ENCODE measurements at places on chromosomes 13 and 19. TPM values are rescaled to one million over a fixed set of nuclear protein-coding genes. Genes with fewer than 3 reads are reported as not detected.

- no peak for DNase-seq
Observed at GRCh38 chr19:47106821-47107201, 6.8 kb downstream of the ZC3H4 start.

GRCh38 chr19:1624458-1624857 lies 19.2 kb upstream of the UQCR11 start:
- no peak for DNase-seq

DNA sequence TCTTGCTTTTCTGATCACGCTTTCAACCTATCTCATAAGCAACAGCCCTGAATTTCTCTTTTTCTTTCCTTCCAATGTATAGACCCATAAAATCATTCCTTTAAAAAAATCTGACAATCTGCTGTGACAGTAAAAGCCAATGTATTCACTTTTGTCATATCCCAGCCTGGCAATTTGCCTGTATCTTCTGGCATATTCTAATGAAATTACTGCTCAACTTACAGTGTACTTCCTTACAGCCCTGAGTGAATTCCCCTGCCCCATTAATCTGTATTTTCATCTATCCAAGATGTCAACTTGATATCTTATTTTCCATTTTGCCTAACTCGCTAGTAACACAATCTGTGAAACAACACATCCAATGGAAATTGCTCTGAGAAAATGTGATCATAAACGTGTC lies 18.0 kb upstream of the SERP2 start:
- DNase-seq = no peak

GRCh38 chr19:8567522-8568172 lies 9.6 kb downstream of the MYO1F start:
- DNase-seq = no peak

DNA sequence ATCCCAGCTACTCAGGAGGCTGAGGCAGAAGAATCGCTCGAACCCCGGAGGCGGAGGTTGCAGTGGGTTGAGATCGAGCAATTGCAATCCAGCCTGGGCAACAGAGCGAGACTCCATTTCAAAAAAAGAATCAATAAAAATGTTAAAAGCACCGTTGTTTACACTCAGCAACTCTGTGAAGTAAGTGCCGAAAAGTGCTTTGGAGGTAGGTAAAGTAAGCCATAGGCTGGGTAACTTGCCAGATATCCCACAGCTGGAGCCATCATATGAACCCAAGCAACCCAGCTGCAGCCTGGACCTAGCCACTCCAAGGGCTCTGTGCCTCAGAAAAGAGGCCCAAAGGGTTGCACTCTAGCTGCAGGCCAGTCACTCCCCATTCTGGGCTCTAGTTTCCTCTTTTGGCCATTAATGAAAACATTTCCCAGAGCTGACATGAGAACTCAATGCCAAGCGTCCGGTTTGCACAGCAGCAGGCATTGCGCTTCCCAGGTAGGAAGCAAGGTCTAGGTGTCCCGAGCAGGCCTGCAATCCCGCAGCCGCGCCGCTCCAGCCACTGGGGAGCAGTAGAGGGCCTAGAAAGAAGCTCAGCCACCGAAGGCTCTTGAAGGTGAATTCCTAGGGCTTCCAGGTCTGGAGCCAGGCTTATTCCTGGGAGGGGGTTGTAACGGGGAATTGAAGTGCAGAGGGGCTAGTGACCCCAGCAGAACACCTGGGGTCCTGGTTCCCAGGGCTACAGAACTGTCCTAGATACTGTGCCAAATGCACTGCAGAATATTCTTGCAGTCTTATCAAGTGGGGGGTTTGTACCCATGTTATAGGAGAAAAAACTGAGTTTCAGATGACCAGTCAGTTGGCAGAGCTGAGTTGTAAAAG lies 4.1 kb upstream of the CD79A start:
- DNase-seq = peak; percentile 88

DNA sequence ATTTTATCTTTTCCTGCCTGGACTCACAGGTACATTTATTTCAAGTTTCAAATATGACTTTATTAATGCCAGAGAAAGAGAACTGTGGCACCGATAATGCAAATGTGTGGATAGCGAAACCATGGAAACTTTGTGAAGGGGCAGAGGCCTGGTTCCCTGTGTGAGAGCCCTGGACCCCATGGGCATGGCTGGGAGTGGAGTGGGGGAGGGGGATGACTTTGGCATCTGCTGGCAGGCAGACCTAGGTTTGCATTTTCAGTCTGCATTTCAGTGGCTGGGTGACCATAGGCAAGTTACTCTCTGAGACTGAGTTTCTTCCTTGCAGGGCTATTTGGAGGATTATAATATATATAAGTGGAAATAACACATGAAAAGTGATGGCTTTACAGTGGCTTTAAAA lies 163.8 kb upstream of the TMTC4 start:
- DNase-seq = no peak

DNA sequence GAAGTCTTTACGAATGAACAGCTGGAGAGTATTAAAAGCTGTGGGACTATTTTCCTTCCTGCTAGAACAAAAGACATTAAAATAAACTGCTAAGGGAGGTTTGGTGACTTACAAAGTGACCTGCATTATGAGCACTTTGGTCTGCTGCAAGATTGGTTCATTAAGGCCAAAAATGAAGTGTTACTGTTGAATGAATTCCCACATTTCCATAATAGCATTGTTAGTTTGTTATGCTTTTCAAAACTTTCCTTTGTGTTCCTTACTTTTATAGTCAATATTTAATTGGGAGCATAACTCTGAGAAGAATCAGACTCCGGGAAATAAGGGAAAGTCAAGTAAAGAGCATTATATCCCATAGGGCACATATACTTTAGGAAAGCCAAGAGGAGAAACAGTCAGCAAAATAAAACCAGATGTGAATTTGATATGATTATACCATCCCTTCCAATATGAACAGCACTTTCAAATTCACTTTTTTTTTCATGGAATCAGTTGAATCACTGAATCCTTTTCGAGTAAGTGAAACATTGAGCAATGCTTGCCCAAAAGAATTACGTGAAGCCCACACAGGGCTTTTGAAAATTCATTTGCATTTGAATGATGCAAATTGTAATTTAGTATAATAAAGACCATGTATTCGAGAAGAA lies 112.6 kb downstream of the KCTD12 start:
- DNase-seq = no peak

- DNase-seq = no peak
Observed at GRCh38 chr13:105050686-105051085, 1484.8 kb downstream of the EFNB2 start.

CYP4F8 gene
- not detected for total RNA-seq

DNA sequence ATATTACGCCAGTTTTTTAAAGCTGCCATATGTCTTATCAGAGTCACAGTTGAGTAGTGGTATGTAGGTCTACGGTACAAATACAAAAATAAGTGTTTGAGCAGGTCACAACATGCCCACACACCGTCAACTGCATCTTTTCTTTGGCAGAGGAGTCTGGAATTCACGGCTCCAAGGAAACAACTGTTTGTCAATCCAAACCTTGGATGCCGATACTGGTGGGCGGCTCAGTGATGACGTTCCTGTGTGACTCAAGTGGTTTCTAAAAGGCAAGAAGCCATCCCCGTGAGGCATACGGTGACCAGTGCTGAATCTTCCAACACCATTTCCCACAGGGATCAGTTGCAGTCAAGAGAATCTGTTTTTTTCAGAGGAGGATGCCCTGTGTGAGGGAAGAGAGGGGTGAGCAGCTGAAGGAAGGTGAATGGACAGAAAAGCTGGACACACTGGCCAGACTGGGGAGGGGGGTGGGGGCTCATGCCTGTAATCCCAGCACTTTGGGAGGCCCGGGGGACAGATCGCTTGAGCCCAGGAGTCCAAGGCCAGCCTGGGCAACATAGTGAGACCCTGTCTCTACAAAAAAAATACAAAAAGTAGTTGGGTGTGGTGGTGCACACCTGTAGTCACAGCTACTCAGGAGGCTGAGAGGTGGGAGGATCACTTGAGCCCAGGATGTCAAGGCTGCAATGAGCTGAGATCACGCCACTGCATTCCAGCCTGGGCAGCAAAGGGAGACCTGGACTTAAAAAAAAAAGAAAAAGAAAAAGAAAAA lies 22.8 kb upstream of the CEBPG start:
- peak; percentile 87 for DNase-seq

PPAN gene
- 27.8 TPM for total RNA-seq

DNA sequence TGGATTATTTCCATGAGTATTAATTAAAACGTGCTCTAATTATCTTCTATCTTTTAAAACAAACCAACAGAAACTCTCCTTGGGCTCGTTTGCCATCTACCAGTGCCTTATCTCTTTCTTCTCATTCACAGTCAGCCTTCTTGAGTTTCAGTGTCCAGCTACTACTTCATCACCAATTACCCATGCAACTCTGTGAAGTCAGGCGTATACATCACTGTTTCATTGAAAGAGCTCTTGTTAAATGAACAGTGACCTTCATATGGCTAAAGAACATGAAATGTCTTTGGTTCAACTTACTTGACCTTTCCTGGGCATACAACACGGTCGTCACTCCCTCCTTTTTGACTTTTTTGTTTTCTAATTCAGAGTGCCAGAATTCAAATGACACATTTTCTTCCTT lies 5.2 kb upstream of the IFT88 start:
- no peak for DNase-seq

TMEM91 gene
- total RNA-seq = 8.3 TPM

DNA sequence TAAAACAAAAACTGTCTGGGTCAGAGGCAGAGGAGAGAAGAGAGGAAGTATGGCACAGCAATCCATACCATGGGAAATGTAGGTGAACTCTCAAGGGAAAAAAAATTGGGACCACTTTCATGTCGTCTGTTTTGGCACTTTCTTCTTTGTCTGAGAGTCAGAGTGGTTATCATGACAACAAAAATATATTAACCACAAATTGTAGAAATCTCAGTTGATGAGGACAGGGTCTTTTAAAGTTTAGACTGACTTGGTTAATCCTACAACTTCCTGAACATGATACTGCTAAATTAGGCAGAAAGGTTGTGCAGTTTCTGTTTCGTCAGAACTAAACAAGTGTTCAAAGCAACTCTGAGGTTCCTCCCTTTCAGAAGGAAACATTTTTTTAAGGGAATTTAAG lies 15.2 kb downstream of the KLF5 start:
- DNase-seq = no peak

- no peak for DNase-seq
Observed at GRCh38 chr13:33100886-33101285, 84.7 kb downstream of the KL start.

DNA sequence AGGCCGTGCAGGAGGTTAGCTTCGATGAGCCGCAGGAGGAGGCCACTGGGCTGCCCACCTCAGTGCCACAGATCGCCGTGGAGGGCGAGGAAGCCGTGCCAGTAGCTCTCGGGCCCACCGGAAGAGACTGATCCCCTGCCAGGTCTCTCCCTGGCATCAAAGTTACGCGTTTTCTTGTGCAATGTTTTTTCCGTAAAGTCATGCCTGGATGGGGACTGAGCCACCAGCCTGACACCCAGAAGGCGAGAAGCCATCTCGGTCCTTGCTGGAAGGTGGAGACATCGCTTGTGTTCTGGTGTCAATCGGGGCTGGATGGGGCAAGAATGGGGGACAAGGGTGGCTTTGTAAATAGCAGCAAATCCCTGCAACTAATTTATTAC lies 3.4 kb upstream of the PIK3R2 start:
- no peak for DNase-seq

LGALS14 gene
- not detected for total RNA-seq

GRCh38 chr19:52640916-52641315 lies 2.8 kb upstream of the ZNF83 start:
- DNase-seq = no peak

Data from posterior vena cava (tissue), 2 donors.